Hindlimb muscle (tissue), 1 donor: ENCODE measurements at places on chromosomes 6 and 20. TPM values are rescaled to one million over a fixed set of nuclear protein-coding genes. Genes with fewer than 3 reads are reported as not detected.
A peak's percentile ranks its signal among the peaks of the same experiment; 100 is the strongest.

Gene LKAAEAR1
- not detected for polyA plus RNA-seq

Gene ID4
- polyA plus RNA-seq = 3.2 TPM

- DNase-seq = no peak
Observed at GRCh38 chr20:63829603-63829944, 1.5 kb downstream of the ZBTB46 start.

DNA sequence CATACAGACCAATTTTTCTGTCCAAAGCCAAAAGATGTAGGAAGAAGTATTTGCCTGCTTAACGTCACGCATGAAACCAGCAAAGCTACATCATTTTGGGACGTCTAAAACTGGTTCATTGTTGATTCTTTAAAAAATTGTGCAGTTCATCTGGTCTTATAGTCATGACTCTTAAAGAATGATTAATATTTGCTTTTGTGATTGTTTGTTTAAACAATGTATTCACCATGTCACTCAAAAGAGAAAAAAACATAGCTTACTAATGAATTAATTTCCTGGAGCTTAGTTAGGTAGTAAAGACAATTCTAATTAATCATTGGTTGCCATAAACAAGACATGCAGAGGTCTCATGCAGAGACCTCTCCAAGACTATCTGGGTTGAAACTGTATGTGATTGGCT is 157.3 kb downstream of the RPS12 start:
- no peak for DNase-seq

DNA sequence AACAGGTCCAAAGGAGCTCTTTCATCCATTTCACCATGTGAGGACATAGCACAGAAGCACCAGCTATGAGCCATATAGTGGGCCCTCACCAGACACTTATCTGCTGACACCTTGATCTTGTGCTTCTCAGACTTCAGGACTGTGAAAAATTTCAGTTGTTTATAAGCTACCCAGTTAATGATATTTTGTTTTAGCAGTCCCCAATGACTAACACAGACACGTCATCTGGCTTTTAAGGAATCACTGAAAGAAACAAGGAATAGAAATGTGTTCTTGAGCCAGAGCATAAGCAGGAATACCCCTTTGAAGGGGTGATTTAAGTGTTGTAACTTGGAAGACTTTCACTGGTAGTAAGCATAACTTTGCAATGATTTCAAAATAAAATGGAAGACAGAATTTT is 214.7 kb upstream of the PTCHD4 start:
- no peak for DNase-seq

DNA sequence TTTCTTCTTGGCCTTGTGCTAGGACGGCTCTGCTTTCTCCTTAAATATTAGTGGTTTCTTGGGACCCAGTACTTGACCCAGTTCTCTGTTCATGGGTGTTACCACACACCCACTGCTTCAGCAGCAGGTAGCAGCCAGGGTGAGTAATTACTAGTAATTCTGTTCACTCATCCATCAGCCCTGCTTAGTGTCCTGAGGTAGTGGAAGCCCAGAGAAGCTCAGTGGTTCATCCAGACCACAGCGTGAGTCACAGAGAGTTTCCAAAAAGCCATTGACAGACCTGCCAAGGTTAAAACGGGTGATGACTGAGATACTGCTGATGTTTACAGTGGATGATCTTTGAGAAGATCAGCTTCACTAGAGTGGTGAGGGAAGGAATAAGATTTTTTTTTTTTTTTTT is 51.7 kb upstream of the HINT3 start:
- DNase-seq = no peak

- peak; percentile 9 for DNase-seq
Observed at GRCh38 chr20:39800548-39800947, 838.4 kb downstream of the DHX35 start.

DNA sequence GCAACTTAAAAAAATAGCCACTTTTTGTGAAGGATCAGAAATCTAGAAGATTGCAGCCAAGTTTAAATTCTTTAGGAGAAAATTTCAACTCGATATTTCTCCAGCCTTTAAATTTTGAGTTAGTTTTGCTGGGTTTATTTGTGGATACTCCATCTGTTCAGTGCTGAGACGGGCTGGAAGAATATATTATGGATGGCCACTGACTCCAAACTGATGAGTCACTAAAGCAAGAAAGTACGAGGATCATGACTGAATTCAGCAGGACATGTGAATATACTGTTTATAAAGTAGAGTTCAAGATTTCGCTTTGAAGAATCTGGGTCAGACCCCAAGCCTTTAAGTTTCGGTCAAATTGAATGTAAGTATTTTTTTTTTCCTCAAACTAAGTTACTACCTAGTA is 199.5 kb downstream of the ADGRB3 start:
- DNase-seq = no peak

Gene SUPT3H
- 11.3 TPM for polyA plus RNA-seq

DNA sequence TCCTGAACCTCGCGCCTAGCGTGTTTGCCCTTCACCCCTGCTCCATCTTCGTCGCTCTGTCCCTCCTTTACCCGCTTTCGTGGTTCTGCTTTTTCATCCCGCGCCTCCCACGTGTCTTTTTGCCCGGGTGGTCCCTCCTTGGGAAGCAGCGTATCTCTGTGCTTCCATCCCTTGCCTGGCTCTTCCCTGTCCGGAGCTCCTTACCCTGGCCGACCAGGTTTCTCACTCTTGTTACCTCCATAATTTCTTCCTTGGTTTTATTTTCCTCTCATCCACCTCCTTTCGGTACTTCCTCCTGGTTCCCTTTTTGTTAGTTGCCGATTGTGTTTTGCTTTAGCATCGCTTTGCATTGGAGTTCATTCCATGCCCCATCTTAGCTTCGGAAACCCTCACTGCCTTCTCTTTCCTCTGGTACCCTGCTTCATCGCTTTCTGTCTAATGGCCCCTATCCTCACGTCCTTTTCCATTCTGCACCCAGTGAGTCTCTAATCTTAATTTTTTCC is 735 bp downstream of the FAM135A start:
- no peak for DNase-seq

Gene YIPF3
- polyA plus RNA-seq = 87.5 TPM

- DNase-seq = no peak
Observed at GRCh38 chr6:100447900-100448748, 16.6 kb downstream of the SIM1 start.

Gene MATN4
- polyA plus RNA-seq = 0.45 TPM

DNA sequence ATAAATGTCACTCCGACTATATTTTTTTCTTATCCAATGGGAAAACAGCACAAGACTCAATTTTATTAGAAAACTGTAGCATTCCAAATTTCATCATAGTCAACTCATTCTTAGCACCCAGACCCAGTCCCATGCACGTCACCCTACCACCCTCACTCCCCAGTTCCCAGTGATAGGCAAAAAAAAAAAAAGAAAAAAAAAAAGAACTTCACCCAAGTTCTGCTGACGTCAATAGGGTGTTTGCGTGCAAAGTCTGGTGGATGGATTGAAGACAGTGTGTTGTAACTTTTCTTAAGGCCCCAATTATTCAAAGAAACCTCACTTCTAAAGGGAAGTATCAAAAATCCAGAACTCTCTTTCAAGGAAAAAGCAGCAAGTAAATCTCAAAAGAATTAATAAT is 213.9 kb upstream of the PRDM1 start:
- DNase-seq = no peak

- no peak for DNase-seq
Observed at GRCh38 chr6:167845856-167846255, 19.1 kb downstream of the AFDN start.

DNA sequence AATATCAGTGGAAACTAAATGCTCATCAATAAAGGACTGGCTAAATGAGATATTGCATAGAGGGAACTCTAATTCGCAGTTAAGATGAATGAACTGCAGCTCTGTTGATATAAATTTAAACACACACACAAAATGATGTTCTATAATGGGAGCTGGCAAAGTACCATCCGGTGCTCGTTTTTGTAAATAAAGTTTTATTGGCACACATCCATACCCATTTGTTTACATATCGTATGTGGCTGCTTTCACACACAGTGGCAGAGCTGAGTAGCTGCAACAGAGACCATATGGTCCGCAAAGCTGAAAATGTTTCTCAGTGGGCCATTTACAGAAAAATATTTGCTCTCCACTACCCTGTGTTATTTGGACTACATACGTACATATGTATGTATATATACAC is 120.7 kb downstream of the EDN3 start:
- DNase-seq = no peak

DNA sequence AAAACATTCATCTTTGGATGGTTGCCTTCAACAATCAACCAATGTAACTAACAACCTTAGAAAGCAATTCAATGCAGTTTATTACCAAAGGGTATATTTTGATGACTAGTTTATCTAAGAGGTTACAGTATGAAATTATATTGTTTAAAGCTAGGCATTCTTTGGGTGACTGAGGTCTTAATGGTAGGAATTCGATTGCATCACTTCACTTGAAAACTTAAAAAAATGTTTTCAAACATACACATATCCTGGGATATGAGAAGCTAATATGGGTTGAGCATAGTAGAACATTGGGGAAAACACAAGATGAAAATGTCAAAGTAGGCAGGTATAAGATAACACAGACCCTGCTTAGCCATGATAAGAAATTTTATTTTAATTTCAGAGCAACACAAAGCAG is 144.6 kb upstream of the BMP5 start:
- no peak for DNase-seq

- DNase-seq = no peak
Observed at GRCh38 chr6:22357724-22358189, 60.9 kb upstream of the PRL start.

GRCh38 chr6:142694054-142694453 is 250.9 kb downstream of the HIVEP2 start:
- no peak for DNase-seq

- DNase-seq = no peak
Observed at GRCh38 chr20:17344790-17345189, 118.0 kb downstream of the PCSK2 start.

Gene BEND6
- 0.43 TPM for polyA plus RNA-seq

DNA sequence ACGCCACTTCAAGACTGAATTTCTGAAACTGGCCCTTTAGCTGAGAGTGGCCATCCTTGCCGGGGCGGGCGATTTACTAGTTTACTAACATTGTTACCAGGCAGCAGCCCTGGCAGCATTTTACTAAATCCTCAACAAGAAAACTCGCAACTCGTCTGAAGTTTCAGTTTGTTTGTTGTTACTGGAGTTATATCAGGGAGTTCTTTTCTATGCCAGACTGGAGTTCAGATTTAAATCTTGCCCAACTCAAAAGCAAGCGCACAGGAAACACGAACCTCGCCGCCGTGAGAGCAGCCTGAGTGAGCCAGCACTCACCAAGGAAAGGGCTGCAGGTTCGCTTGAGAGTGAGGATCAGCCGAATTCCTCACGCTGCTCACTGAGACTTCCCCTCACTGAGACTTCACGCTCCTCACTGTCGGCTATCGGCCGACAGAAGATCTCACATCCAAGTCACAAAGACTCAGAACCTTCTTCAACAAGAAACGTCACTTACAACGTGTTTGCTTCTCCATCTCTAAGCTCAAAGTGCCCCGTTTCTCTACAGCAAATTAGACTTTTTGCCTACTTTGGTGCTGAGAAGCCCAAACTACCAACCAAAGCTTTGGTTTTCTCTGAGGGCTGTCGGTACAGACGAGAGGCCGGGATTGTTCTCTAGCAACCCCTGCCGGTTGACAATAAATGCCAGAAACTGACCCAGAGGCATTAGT is 78.9 kb downstream of the OLIG3 start:
- DNase-seq = peak; percentile 50

- no peak for DNase-seq
Observed at GRCh38 chr20:44572551-44573500, 9.6 kb upstream of the PKIG start.

Gene PIGT
- polyA plus RNA-seq = 83.3 TPM

DNA sequence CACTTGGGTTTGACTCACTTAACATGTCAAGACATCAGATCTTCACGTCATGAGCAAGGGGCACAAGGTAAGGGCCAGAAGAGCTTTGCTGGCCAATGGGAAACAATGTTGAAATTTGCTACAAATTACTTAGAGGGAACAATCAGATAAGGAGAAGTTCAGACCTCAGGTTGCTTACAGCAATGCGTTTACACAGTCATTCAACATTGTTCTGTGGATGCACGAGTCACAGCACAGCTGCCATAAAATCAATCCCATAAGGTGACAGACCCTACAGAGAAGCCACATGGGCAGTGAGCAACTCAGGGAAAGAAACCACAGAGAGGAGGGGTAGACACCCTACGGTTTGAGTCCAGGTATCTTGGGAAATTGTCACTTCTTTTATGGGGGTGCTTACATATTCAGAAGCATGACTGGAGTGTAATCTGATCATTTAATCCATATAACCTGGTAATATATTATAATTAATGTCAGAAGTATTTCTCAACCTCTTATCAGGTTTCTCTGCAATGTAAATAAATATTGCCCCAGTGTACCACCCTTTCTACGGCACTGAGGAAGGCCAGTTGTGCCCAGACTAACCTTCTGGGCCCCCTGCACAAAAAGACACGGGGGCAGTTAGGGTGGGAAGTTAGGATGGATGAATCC is 2.3 kb upstream of the SLC22A2 start:
- DNase-seq = no peak

DNA sequence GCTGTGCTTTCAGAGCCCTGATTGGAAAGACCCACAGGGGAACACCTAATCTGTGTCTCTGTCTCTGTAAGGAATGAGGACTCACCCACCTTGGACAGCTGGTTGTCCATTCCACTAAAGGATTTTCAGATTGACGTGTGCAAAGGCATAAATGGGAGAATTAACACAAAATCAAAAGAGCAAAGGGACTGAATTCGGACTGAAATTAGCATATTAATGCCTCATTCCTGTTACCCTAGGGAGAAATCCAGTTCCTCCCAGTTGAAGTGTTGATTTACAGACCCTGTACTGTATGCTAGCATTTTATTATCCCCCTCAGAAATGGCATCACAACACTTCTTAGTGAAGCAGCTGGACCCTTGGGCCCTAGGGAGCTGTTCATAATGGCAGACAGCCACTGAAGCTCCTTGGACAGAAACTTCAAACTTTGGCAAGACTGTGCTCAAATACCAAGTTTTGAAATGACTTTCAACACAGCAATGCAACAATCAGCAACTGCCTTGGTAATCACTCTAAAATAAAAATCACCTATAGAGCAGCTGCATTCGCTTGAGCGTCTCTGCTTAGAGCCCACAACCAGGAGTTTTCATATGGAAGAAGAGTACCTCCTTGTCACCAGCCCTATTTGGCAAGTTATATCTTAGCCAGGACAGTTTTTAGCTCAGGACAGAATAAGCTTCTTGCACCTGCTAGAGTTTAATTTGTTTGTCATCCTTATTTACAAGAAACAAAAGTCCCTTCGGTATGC is 118.1 kb downstream of the TRDN start:
- DNase-seq = peak; percentile 6

GRCh38 chr6:131231103-131231502 is 95.8 kb downstream of the AKAP7 start:
- no peak for DNase-seq

GRCh38 chr6:99341862-99342455 is 7.5 kb downstream of the FAXC start:
- DNase-seq = no peak

GRCh38 chr6:31791324-31792089 is 4.0 kb downstream of the VARS1 start:
- no peak for DNase-seq

GRCh38 chr20:23349338-23350195 is 1.0 kb upstream of the NXT1 start:
- DNase-seq = no peak

DNA sequence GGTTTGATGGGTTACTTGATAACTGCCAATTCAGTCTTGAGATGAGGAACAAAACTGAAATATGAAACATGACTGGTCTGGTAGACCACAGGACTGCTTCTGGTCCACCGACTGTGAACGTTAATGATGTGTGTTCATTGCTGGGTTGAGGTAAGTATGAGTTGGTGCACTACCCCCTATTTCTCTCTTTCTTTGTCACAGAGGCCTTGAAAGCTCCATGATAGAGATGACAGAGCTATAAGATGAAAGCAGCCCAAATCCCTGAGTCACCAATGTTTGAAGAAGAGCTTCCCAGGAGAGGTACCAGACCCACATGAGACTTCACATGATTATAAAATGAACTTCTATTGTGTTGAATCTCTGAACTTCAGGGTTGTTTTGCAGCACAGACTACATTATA is 555.5 kb downstream of the PTPRT start:
- no peak for DNase-seq
